ENCODE measurements at places on chromosomes 3 and 15.

DNA sequence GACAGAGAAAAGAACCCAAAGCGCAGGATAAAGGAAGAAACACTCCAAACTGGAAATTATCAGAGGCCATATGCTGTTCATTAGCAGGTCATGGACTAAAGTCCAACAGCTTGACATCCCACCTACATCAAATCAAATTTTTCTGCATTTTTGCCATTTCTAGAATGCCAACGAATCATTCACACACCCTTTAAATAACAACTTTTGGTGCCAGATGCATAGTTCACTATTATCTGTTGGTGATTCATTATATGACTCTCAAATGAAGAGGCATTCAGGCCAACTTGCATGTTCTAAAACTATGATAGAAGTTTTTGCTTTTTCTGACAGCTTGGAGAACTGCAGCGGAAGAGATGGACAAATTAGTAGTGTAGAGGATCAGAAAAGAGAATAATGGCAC, 529.8 kb upstream of the NAALADL2 start:
- DNase-seq: no peak

- DNase-seq: no peak
These were observed 72.3 kb upstream of the ST3GAL6 start for GRCh38 chr3:98690876-98691275.

DNA sequence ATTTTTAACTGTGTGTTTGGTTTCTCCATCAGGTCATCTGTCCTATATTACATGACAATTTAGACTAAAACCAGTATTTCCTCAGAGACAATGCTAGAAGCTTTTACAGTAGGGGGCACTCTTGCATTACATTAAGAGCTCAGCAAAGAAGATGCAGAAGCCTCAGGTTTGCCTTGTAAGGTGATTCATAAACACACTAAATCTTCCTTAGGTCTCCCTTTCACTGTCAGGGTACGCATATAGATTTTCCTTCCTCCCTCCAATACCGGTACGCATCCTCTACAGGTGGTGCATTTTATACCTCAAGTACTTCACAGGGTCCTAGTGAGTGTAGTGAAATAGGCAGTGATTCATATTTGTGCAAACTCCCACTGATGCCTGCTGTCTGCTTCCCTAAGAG, 46.5 kb downstream of the CD86 start:
- peak; percentile 88 for DNase-seq

GRCh38 chr15:87945246-87945645, 311.3 kb downstream of the NTRK3 start:
- DNase-seq: no peak

DNA sequence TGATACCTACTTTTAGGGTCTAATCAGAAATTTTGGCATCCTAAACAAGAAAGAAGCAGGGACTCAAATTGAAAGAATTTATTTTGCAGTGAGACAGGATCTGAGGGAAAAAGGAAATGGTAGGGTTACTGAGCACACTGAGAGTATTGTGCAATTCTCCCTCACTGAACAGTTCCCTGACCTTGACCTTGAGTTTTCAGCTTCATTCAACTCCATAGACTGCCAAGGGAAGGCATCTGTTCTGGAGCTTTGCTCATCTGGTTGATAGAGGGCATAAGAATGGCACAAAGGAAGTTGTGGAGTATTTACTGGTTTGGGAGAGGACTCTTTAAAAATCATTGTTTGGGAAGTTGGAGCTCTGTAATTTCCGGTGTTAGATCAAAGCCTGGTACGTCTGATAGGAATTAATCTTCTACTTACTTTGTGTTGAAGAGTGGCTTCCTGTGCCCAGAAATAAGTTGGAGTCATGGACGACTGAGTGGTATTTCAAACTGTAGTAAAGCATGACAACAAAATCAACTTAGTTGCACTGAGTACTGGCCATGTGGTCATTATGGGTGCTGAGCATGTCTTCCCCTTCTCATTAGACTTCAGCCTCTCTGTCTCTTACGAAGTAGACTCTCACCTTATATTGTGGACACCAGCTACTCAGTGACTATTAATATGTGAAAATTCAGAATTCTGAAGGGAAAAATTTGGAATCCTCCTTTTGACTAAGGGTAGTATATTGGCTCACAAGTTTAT, 40.8 kb downstream of the CLDN1 start:
- no peak for DNase-seq

DNA sequence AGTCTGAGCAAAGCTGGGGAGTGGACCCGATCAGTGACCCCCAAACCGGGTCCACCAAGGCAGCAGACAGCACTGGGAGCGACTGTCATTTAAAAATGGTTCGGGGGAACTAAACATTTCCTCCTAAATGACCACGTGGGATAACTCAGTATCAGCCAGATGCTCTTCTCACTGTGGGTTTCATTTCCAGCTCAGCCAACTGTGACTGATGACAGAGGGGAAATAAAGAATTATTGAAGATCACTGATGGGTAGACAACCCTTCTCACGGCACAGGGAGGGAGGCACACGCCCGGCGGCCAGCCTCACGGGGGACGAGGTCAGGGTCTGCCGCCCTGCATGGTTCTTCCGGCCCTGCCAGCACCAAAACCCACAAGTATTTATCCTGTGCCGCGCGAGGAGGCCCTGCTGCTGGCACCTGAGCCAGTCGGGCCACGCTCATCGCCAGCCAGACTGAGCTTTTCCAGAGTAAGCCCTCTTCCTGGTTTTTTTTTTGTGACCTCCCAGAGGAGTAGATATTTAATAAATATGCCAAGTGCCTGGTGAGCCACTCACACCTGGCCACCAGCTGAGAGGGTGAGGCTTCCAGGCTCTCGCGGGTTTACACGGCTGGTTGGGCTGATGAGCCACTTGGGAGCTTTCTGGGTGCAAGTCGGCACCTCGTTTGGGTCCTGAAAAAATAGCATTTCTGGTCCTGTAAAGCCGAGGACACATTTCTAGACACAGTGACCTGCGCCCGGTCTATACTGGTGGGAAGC, 6.2 kb downstream of the MELTF start:
- DNase-seq: peak; percentile 49
